ENCODE measurements at places on chromosomes 1 and 21.

GRCh38 chr21:34141373-34141772, 68.0 kb downstream of the MRPS6 start:
- DNase-seq: no peak

- no peak for DNase-seq
These were observed 29.6 kb downstream of the RGL1 start for GRCh38 chr1:183834568-183834967.

DNA sequence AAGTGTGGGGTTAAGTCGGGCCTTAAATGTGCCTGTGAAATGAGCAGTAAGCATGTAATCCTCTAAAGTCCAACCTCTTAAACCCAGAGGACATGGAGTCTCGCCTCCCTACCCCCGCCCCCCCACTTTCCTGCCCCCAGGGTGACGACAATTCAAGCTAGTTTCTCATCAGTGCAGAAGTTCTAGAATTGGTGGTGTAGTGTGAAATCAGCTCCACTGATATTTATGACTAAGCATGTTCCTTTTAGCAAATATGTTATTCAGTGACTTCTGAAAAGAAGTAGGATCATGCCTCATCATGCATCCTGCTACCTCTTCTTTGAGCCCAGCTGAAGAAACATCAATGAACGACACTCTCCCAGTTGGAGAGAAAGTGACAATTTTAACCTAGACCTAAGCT, 2.6 kb upstream of the ABCB10 start:
- DNase-seq: no peak

- no peak for DNase-seq
These were observed 292.5 kb downstream of the TTLL7 start for GRCh38 chr1:83706354-83706938.
